CD4-positive, CD25-positive, alpha-beta regulatory T cell (primary cell): ENCODE measurements at places on chromosomes 7 and 10. TPM values are rescaled to one million over a fixed set of nuclear protein-coding genes. Genes with fewer than 3 reads are reported as not detected.

DNA sequence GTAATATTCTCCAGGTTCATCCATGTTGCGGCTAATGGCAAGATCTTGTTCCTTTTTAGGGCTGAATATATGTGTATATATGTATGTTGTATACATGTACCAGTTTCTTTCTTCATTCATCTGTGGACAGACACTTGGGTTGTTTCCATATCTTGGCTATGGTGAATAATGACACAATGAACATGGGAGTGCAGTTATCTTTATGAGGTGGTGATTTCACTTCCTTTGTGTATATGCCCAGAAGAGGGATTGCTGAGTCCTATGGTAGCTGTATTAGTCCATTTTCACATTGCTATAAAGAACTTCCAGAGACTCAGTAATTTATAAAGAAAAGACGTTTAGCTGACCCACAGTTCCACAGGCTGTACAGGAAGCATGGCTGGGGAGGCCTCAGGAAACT, 17.1 kb upstream of the TSPAN15 start:
- no peak overlapping the region for H3K4me3 ChIP-seq
- no peaks in the 10 kb centered on the region for H3K36me3 ChIP-seq
- no peak overlapping the region for H3K27ac ChIP-seq

GRCh38 chr10:124384591-124385190, 34.0 kb downstream of the OAT start:
- H3K27me3 ChIP-seq = peaks cover 5% of the 10 kb centered on the region
- no peak overlapping the region for H3K27ac ChIP-seq
- no peak overlapping the region for H3K4me3 ChIP-seq
- no peaks in the 10 kb centered on the region for H3K36me3 ChIP-seq
- H3K4me1 ChIP-seq = peaks cover 12% of the 10 kb centered on the region

DNA sequence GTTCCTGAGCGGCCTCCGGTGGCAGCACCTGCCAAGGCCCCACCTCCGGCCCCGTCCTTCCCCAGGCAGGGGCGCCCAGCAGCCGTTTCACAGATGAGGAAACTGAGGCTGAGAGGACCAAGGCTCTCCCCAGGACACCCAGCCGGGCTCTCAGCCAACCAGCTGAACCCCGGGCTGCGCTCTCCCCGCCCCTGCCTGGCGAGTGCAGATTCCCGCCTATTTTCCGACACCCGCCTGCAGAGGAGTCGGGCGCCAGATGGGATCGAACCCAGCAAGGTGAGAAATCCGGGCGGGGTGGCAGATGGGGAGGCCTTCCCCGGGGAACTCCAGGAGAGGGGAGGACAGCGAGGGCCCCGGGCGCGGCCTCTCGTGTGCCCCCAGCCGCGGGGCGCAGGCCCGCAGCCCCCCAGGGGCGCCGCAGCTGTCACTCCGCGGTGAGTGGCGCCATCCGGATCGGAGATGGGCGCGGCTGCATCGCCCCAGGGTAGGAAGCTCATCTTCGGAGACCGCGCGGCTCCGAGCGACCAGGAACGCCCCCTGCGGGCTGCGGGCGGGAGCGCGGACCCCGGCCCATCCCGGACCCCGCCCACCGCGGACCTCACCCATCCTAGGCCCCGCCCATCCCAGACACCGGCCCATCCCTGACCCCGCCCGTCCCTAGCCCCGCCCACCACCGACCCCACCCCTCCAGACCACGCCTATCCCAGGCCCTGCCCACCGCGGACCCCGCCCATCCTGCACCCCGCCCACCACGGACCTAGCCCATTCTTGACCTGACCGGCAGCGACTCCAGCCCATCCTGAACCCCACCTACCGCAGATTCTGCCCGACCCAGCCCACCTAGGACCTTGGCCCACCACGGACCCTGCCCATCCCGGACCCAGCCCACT, 90.3 kb downstream of the MICALL2 start:
- no peak for DNase-seq
- H3K36me3 ChIP-seq = no peaks in the 10 kb centered on the region
- H3K4me1 ChIP-seq = no peaks in the 10 kb centered on the region

CAMK1D gene
- total RNA-seq = 25.3 TPM

MUC12 gene
- total RNA-seq = not detected

- H3K36me3 ChIP-seq = peaks cover 11% of the 10 kb centered on the region
- H3K4me3 ChIP-seq = peak overlapping the region; percentile 94
- H3K27me3 ChIP-seq = peaks cover 3% of the 10 kb centered on the region
- no peak for DNase-seq
- H3K27ac ChIP-seq = peak overlapping the region; percentile 89
Measured at GRCh38 chr10:104336821-104337467, 1.3 kb downstream of the ITPRIP start.

DNA sequence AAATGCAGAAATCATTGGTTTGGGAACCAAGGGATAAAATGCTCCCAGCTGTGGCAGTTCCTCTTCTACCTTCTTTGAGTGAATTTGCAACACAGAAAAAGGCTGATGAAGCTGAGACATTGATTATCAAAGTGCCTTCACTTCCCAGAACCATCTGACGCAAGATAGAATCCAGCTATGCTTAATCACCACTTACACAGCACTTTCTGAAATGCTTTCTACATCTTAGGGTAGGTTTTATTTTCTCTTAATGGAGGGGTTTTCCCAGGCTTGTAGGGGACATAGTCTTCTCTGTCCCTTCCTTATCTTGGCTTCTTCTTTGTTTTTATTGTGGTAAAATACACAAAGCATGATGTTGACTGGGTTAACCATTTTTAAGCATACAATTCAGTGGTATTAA, 332.6 kb upstream of the ZNF32 start:
- H3K4me3 ChIP-seq = no peak overlapping the region
- no peak for DNase-seq
- H3K4me1 ChIP-seq = no peaks in the 10 kb centered on the region
- H3K27ac ChIP-seq = no peak overlapping the region

DNA sequence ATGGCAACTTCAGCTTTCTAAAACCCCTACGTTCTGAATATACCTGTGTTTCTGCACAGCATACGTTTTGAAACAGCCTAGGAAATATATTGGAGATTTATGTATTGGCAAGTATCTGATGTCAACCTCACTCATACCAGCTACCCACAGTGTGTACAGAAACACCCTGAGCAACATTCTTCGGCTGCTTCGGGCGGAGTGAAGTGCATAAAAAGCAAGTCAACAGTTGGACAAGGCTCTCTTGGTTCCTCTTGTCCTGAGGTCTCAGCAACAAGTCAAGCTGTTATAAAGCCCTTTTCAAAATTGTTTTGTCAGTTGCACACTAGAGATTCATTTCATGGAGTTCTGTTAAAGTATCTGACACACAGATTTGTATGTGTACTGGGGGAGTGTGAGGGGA, 40.0 kb upstream of the PAPSS2 start:
- H3K4me3 ChIP-seq = no peak overlapping the region
- no peaks in the 10 kb centered on the region for H3K4me1 ChIP-seq
- no peak for DNase-seq
- no peak overlapping the region for H3K27ac ChIP-seq

DNA sequence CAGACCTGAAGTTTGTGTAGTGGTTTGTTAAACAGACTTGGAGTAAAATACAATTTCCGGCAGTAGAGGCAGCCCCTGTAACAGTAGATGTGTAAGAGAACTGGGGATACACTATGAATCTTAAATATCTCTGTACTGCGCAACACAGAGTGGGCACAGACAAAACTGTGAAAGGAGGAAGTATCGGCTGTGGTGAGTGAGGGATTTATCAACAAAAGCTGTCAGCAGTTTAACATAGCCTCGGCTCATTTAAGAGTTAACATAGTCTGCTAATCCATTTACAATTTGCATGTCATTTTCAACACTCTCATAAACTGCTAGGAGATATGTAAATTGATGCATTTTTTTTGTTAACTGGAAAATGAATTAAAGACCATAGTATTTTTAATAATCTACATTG, 225.2 kb downstream of the ZWINT start:
- no peaks in the 10 kb centered on the region for H3K27me3 ChIP-seq
- no peaks in the 10 kb centered on the region for H3K4me1 ChIP-seq
- no peaks in the 10 kb centered on the region for H3K36me3 ChIP-seq
- H3K4me3 ChIP-seq = no peak overlapping the region

- H3K27me3 ChIP-seq = no peaks in the 10 kb centered on the region
- no peak overlapping the region for H3K4me3 ChIP-seq
- no peaks in the 10 kb centered on the region for H3K36me3 ChIP-seq
- H3K27ac ChIP-seq = no peak overlapping the region
Measured at GRCh38 chr7:45221896-45222604, 64.5 kb downstream of the RAMP3 start.

CCNY gene
- total RNA-seq = 58.3 TPM

SPDYE9 gene
- not detected for total RNA-seq

DNA sequence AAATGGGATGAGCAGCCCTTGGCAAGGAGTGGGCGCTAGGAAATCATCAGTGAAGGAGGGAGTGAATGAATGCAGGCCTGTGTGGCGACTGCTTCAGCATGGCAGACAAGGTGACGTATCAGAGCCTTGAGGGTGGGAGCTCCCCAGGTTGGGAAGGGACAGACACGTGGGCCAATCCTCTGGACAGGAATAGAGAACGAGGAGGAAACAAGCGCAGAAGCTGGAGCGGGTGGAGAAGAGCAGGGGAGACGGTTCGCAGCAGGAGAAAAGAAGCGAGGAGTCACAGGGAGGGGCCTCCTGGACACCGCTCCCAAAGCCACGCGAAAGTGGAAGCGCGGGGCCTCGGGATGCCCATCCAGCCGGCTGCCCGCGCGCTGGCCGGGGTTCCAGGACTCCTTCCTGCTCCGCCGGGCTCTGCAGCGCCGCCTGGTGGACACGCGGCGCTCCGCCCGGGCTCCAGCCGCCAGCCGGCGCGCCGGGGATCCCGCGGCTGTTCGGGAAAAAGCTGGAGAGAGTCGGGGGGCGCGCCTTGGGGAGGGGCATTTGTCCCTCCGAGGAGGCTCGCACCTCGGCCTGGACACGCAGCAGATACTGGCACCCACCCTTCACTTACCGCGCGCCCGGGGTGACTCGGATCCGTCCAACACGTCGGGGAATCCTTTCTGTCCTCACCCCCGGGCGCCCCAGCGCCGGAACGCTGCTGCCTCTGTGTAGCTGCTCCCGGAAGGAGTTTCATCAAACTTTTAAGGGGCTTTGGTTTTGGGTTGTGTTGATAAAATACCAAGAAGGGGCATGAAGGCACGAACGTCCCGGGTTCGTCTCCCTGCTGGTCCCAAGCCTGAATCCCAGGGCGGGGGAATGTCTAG, 6.3 kb downstream of the ZNF503 start:
- H3K27me3 ChIP-seq = peaks cover 10% of the 10 kb centered on the region
- no peak overlapping the region for H3K27ac ChIP-seq
- no peak overlapping the region for H3K4me3 ChIP-seq
- no peak for DNase-seq

GRCh38 chr7:379456-380138, 89.6 kb downstream of the FOXL3 start:
- H3K36me3 ChIP-seq = no peaks in the 10 kb centered on the region
- no peak overlapping the region for H3K27ac ChIP-seq
- H3K4me1 ChIP-seq = peaks cover 28% of the 10 kb centered on the region
